NK-92 treated with Interleukin-12 subunit alpha and Interleukin-12 subunit beta, amount 100 ng/mL, for 24 hours (cell line): ENCODE measurements at places on chromosomes 6 and 20.
A peak's percentile ranks its signal among the peaks of the same experiment; 100 is the strongest.

GRCh38 chr6:84492241-84493165, 265.1 kb upstream of the CEP162 start:
- no peak for DNase-seq

- no peak for DNase-seq
Observed at GRCh38 chr6:167827583-167828324, 1.0 kb downstream of the AFDN start.

- no peak for DNase-seq
Observed at GRCh38 chr20:33672426-33673113, 1.7 kb downstream of the NECAB3 start.

- no peak for DNase-seq
Observed at GRCh38 chr20:22915512-22915911, 119.6 kb upstream of the SSTR4 start.

DNA sequence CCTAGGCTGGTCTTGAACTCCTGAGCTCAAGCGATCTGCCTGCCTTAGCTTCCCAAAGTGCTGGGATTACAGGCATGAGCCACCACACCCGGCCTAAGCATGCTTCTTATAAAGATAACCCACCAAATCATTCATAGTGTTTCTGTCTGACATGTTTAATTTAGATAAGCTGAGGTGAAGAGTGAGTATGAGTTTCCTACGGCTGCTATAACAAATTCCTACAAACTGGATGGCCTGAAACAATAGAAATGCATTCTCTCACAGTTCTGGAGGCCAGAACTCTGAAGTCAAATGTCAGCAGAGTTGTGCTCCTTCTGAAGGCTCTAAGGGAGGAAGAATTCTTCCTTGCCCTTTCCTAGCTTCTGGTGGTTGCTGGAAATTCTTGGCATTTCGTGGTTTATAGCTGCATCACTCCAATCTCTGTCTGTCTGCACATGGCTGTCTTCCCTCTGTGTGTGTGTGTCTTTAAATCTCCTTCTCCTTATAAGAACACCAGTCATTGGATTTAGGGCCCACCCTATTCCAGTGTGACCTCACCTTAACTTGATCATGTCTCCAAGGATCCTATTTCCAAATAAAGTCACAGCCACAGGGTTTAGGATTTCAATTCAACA, 29.9 kb downstream of the MAPK13 start:
- no peak for DNase-seq

- DNase-seq: no peak
Observed at GRCh38 chr6:43980004-43980795, 147.1 kb downstream of the MRPL14 start.

- DNase-seq: no peak
Observed at GRCh38 chr20:63498960-63499337, at the start of gene EEF1A2. EEF1A2 (minus strand) TSS chr20:63499083; CDS start chr20:63497763, 1,320 bp downstream.

GRCh38 chr6:1247056-1247455, 64.8 kb upstream of the FOXQ1 start:
- no peak for DNase-seq

DNA sequence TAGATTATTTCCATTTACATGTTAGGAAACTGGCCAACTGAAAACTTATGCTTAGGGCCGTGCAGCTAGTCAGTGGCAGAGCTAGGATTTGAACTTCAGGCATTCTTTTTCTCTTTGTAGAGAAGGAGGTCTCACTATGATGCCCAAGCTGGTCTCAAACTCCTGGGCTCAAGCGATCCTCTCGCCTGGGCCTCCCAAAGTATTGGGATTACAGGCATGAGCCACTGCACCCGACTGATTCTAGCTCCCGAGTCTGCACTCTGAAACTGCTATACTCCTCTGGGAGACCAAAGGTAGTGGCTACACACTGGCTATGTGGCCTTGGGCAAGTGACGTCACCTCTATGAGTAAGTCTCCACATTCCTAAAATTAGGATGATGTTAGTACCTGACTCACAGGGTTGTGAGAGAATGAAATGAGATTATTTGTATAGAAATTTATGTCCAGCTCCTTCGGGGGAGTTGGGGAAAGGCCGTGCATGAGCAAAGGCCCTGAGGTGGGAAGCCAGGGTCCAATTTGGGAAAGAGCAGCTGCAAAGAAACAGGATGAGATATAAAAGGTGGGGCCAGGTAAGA, 6.4 kb downstream of the PLTP start:
- DNase-seq: no peak

DNA sequence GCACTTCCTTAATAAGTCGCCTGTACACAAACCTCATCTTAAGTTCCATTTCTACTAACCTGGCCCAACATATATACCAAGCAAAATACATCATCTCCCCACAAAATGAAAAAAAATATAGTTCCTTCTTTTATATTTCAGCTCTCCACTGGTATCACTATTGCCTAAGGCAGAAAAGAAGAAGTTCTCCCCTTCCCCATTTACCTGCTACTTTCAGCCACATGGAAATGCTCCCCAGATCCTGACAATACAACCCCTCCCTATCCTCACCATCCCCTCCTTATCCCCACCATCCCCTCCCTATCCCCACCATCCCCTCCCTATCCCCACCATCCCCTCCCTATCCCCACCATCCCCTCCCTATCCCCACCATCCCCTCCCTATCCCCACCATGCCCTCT, 175.7 kb downstream of the LINC00237 start:
- DNase-seq: no peak

DNA sequence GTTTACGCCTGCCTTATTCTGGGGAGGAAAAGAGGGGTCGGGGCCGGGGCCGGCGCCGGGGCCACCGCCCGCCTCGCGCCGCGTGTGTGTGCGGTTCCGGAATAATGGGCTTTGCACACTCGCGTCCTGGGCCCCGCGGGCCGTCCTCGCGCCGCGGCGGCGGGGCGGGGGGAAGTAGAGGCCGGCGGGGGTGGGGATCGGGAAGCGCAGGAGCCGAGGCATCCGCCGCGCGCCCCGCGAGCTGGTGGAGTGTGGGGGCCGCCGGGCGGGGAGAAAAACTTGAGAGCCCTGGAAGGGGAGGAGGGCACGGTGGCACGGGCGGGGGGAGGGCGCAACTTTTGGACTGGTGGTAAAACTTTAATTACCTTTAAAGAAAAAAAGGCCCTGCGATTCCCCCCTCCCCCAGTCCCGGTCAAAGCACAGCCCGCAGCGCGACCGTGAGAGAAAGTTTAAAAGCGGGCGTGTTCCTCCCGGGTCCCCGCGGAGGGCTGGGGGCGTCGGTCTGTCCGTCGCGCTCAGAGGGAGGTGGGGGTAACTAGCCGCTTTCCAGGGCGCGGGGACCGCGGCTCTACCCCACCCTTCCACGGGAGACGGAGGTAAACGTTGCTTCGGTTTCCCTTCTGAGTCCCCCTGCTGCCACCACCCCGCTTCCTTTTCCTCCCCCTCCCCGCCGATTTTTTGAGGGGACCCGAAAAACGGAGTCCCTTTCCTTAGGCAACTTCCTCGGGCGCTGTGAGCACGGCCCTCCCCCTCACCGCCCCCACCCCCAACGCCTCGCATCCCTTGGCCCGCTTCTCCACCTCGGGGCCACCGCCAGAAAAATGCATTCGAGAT, 1.9 kb downstream of the L3MBTL3 start:
- peak; percentile 44 for DNase-seq

GRCh38 chr6:16109659-16110305, 19.1 kb upstream of the MYLIP start:
- DNase-seq: no peak

- DNase-seq: no peak
Observed at GRCh38 chr6:27861276-27861840, 50.8 kb downstream of the OR2B2 start.

DNA sequence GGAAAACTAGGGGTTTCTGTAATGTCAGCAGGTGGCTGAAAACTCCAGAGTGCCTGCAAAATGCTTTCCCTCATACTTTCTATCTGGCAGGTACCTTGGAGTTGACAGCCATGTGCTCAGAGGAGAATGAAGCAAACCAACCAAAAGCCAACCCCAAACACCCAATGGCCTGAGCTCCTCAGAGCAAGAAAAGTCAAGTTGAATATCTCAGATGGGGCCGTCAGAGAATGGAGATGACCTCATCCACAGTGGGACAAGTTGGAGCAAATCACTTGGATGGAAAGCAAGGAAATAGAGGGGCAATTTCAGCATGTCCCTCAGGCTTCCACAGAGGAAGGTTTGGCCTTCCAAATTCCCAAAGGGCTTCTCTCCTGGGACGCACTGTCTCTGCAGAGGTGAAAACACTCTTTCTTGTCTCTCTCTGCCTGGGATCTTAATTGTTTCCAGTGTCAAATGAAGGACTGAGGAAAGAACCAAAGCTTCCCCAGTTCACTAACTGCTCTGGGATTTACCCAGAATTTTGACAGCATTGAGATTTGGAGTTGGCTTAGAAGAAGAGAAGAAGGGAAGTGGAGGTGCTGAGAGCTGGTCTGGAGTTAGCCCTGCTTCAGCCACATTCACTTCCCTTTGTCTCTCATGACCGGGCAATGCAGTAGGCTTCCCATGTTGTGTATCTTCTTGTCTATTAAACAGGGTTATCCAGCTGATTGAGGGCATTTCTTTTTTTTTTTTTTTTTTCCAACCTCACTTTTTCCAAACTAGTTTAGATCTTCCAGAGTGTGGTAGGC, 42.2 kb downstream of the PRND start:
- DNase-seq: no peak

DNA sequence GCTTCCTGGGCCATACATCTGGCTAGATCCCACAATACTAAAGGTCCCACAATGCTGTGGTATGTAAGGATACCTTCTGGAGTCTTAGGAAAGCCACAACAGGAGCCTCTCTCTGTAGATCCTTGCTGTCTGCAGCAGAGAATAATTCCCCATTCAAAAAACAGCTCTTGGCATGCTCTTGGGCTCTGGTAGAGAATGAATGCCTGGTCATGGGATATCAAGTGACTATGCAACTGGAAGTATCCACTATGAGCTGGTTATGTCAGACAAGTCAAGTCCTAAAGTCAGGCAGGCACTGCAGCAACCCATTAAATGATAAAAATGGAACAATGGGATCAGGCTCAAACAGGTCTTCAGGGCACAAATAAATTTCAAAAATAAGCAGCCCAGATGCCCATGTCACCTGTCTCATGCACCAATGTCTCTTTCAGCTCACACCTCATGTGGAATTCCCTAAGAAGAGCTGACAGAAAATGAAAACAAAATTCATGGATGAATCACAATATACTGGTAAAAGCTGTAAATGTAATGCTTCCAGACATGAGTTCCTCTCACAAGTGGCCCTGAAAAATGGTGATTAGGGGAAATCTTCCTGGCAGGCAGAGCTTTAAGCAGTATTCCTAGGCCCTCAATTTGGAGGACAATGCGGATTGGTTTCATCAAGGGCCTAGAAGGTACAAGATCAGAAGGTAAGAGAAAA, 4.3 kb downstream of the AK9 start:
- DNase-seq: no peak

DNA sequence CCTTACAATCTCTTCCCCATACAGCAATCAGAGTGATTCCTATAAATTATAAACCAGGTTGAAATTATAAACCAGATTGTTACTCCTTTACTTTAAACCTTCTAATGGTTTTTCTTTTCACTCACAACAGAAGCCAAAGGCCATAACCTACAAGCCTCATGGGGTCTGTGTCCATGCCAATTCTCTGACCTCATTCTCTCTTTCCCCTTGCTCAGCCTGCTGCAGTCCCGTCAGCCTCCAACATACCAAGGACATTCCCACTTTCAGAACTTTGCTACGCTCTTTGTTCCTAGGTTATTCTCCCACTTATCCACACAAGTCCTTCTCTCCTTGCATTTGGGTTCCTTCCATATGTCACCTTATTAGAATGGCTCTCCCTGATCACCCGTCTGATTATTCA, 277.9 kb upstream of the TCF21 start:
- DNase-seq: no peak

DNA sequence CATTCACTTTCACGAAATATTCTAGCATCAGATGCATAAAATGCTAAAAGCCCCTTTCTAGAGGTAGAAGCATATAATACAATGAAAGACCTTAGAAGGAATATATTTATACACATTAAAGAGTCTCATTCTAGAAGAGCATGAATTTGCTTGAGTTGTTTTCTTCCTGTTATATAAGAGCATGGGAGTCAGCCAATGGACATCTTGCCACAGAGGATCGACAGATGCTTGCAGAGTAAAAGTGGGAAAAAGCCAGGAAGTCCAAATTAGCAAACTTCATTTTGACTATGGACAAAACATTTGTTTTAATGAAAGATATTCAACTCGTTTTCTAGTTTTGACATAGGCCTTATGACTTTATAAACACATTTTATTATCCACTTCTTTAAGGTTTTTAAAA, 44.2 kb upstream of the RIPPLY2 start:
- DNase-seq: no peak

DNA sequence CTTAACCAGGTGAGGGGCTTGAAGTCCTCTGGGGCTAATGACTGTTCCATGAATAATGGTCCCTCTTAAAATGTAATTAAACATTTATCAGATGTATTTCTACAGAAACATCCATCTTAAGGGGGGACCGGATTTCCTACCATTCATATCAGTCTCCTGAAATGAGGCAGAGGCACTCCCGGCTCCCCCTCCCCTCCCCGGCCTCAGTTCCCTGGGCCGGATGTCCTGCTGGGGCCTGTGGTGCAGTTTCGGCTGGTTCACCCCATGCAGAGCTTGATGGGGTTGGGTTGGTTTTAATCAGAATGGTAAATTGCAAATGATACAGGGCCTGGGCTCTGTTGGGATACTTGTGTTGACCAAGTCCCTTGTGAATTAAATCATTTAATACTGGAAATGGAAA, 349.4 kb downstream of the PREX1 start:
- DNase-seq: no peak

DNA sequence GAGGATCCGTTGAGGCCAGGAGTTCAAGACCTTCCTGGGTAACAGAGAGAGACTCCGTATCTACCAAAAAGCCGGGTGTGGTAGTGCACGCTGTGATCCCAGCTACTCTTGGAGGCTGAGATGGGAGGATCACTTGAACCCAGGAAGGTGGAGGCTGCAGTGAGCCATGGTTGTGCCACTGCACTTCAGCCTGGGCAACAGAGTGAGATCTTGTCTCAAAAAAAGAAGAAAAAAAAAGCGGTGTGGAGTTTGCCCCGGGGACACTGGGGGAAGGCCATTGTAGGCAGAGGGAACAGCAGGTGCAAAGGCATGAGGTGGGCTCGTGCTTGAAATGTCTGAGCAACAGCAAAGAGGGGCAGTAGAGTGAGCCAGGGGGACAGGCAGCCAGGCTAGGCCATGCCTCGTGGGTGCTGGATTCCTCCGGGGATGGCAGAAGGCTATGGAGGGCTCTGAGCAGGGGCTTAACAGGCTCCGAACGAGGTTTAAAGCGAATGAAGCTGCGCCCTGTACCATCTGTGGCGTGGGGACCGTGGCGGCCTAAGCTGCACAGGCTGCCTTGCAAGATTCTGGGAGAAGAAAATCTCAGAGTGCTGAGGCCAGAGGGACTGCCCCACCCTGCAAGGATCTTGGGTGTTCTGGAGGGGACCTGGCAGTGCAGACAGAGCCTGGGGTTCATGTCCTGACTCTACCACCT, 36.9 kb upstream of the NOL4L start:
- no peak for DNase-seq

- DNase-seq: peak; percentile 19
Observed at GRCh38 chr6:149840345-149841075, 23.6 kb downstream of the LRP11 start.

DNA sequence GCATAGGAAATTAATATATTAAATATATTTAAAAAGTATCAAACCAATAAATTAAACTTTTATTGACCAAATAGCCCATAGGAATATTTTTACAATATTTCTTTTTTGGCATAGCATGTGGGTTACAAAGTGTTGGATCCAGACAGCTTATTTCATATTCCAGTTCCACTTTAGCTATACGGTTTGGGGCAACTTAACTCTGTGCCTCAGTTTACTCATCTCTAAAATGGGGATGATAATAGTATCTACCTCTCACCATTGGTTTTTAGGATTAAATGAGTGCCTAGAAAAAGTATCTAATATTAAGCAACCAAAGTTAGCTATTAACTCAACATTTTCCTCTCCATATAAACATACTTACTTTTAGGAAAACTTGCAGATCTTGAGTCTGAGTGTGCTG, 243.8 kb downstream of the TBC1D32 start:
- DNase-seq: no peak
